ENCODE measurements at places on chromosomes 3 and 15. TPM values are rescaled to one million over a fixed set of nuclear protein-coding genes. Genes with fewer than 3 reads are reported as not detected.

Gene RETNLB
- total RNA-seq: not detected

Gene CPN2
- not detected for total RNA-seq

Gene EPHB3
- 7.9 TPM for total RNA-seq

Gene CLRN1
- not detected for total RNA-seq

Gene SYNPR
- total RNA-seq: not detected

Gene GLDN
- 67.2 TPM for total RNA-seq

Gene APBA2
- 5.0 TPM for total RNA-seq

Gene ITGB5
- 286 TPM for total RNA-seq

Gene ARHGEF26
- 20.2 TPM for total RNA-seq

Gene AP2M1
- total RNA-seq: 240 TPM

Gene ACKR2
- 6.9 TPM for total RNA-seq

Gene LRRK1
- 18.7 TPM for total RNA-seq

Gene RGMA
- 17.7 TPM for total RNA-seq

Gene CASR
- total RNA-seq: not detected

Gene COL6A5
- not detected for total RNA-seq

Gene HIGD2B
- total RNA-seq: not detected

Gene CHRD
- 20.3 TPM for total RNA-seq

Gene PIGB
- total RNA-seq: 18.1 TPM

Gene C2CD4A
- 0.66 TPM for total RNA-seq

Gene TMEM266
- total RNA-seq: 0.32 TPM

Gene ST3GAL6
- total RNA-seq: 16.1 TPM

Gene DNAH12
- 0.33 TPM for total RNA-seq

Gene FILIP1L
- 19.8 TPM for total RNA-seq

Gene SH3GL3
- total RNA-seq: not detected

Gene IL16
- 20.3 TPM for total RNA-seq

Gene ROBO1
- 12.7 TPM for total RNA-seq

Gene PGBD4
- total RNA-seq: 1.3 TPM

Gene TRIM42
- not detected for total RNA-seq

Gene ESYT3
- total RNA-seq: 2.3 TPM

Gene COL6A6
- total RNA-seq: 0.32 TPM

Gene ADGRG7
- total RNA-seq: not detected

Gene IL17RE
- 11.5 TPM for total RNA-seq

Gene TUSC7
- total RNA-seq: not detected

Gene TMCO5A
- total RNA-seq: not detected
